ENCODE measurements at places on chromosomes 6 and 20.

- no peak for DNase-seq
Measured at GRCh38 chr20:3494218-3494617, 23.4 kb downstream of the ATRN start.

DNA sequence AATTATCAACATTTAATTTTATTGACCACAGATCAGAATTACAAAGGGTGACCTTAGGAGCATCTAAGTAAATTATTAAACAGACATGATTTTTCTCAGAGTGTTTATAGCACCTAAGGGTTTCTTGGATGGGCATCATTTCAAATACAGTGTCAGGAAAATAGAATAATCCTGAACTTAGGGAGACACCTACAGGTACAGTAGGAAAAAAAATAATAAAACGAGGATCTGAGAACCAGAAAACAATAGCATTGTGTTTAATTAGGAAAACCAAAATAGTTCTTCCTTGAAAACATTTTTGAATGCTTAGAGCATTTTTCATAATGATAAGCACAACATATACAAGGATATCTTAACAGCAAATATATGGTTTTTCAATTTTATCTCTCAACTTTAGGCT lies 39.2 kb downstream of the MMUT start:
- DNase-seq, result no peak

DNA sequence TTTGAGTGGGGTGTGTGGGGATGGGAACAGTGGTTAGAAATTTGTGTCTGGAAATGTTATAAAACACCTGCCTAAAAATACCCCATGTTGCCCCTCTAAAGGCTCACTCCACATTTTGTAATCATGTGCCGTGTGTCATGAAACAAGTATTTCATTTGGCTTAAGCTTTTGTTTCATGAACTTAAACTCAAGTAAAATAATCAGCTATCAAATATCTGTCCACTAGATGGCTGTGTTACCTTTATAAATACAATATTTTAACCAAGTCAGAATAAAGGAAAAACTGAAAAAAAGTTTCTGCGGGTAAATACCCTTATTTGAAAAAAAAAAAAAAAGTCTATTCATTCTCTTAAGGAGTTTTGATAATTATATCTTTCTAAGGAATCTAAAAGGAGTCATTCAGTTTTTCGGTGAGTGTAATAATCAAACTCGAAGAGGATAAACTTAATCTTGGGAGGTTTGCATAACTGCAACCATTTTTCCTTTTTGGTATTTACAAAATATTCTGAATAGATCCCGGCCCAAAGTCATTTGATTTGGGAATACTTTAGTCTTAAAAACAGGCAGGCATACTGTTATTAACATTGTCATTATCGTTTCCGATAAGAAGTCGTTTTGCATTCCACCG lies 29.9 kb upstream of the MTRF1L start:
- no peak for DNase-seq

DNA sequence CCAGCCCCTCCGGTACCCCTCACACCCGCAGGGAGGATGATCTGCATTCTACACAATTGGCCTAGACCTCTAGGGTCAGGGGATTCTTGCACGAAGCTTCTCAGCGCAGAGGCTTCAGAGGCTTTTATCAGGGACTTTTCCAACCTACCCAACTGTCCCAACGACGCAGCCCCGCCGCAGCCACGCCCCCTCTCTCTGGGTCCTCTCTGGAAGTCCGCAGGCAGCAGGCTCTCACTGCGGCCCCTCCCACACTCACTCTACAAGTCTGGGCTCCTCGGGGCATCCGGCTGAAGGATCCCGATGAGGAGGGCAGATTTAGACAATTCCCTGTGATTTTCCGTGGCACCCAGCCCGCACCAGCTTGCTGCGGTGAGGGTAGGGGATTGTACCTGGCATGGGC lies 227.7 kb upstream of the RNF24 start:
- no peak for DNase-seq

DNA sequence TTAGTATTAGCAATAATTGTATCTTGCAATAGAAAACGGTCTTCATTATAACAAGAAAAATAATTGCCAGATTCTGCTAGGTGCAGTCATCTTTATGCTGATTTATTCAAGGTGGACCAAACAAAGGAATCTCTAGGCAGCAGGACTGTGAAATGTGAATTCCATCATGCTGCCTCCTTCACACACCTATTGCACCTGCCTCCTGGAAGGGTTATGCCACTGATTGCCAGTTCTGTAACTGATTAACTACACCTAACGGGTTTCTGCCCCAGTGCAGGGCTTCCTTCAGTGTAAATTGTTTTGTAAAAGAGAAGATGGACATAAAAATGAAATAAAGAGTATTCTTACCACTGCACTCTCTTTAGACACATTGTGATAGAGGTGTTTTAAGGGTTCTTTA lies 96.1 kb downstream of the FOXO3 start:
- DNase-seq, result no peak

DNA sequence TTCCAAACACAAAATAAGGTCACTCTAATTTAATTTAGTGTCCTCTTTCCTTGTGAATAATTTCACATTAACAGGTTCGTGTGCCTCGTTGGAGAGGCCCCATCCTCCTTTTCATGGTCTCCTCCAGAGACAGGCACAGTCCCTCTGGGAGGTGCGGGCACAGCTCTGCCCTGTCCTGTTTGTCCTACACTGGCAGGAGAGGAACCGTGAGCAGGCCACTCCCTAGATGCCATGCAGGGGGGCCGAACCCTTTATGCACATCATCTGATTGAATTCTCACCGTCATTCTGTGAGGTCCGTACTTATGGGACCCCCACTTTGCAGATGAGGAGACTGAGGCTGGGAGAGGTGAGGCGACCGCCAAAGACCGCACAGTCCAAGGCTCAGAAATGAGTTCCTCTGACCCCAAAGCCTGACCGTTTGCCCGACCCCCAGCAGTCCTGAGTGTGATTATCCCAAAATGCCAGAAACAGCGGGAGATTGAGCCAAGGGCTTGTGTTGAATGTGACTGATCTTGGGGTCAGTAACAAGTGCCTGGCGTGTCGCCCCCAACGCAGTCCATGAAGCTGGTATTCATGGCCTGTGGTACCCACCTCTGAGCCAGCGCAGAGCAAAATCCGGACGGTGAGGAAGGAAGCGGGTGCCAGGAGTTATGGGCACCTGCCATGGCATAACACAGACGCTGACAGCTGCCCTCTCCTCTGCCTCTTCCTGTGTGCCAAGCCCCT lies 43.5 kb downstream of the PMEPA1 start:
- DNase-seq, result no peak

DNA sequence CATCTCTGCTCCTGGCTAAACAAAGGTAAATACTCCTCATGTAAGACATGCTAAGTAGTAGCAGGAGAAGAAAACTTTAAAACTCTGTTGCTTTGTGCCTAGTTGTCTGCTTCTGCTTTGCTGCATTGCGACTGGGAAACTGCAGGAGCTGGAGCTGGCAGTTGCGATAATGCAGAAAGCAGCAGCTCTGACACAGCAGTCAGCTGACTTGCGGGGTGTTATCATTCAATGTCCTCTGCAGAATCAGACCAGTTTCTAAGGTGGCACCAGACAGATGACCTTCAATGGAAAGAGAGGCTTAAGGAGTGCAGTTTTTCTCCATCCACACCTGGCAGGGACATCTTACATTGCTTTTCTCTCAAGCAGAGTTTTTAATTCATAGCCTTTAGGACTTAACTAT lies 69.9 kb upstream of the SOX4 start:
- no peak for DNase-seq

GRCh38 chr6:167644412-167645132 lies 182.1 kb upstream of the AFDN start:
- no peak for DNase-seq

- no peak for DNase-seq
Measured at GRCh38 chr6:15969236-15969778, 159.6 kb upstream of the MYLIP start.

DNA sequence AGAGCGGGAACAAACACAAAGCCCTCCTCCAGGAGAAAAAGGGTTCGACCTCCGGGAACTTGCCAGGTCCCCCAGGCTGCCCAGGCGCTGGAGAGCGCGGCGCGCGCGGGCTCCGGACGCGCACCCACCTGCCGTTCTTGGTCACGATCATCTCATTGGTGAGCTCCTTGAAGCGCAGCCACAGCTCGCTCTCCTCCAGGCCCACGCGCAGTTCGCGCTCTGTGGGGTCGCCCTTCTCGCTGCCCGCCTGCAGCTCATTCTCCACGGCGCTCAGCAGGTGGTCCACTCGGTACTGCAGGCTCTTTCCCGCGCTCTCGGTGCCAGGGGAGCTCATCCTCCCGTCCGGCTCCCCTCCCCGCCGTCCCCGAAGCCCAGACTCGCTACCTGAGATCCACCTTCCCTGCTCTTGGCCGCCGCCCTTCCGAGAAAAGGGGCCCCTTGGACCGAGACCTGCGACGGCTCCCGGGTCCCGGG lies 356 bp downstream of the TBXT start:
- no peak for DNase-seq

GRCh38 chr20:57680131-57680716 lies 29.6 kb downstream of the PMEPA1 start:
- DNase-seq, result no peak

- no peak for DNase-seq
Measured at GRCh38 chr20:48319943-48320584, 507.7 kb downstream of the PREX1 start.

DNA sequence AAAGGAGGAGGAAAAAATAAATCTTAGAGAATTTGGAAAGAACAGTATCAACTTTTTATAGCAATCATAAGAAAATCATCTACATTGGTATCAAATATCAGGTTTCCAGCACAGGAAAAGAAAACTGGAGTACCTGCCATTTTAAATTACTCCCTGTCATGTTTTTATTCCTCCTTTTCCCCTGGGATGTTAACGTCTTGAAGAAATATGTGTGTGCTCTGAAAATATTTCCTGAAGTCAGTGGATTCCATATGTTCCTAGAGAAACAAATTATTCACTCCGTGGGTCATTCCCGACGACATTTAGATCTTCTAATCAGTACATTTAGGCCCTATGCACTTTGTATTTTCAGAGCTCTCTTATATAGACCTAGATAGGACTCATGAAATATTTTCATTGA lies 42.0 kb upstream of the RSPO3 start:
- DNase-seq, result no peak

GRCh38 chr6:47109281-47109680 lies 67.1 kb upstream of the ADGRF1 start:
- no peak for DNase-seq

DNA sequence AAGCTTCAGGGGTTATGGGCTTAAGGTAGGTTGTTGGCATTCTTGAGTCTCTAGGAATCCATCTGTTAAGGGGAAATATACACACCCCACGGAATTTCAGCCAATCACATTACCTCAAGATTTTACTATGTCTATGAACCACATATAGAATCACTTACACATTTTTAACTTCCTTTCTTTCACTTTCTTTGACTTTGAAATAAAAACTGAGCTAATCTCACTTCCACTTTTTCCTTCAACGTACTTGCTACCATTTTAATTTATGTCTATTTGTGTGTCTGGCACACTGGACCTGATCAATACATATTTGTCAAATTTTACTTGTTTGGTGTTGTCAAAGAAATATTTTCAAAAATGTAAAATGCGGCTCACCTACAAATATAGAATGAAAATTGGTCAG lies 545.4 kb upstream of the JAG1 start:
- no peak for DNase-seq

DNA sequence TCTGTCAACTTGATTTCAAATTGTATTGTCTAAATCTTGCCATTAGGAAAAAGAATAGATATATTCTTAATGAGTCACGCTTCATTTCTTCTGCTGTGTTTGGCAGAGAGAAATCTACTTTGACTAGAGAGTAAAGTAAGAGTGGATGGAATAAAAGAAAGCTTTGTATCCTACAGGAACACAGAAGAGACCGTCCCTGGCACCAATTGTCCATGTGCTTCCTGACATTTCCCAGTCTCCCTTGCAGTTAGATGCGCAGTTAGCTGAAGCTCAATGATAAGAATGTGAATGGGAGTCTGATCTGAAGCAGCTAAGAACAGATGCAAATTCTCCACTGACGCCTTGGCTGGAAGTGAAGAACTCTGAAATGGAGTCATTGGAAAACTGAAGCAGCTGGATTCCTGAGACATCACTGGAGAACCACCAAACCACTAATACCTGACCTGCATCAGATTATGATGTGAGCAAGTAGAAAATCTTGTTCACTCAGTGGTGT lies 528.2 kb upstream of the MARCKS start:
- DNase-seq, result no peak

- DNase-seq, result no peak
Measured at GRCh38 chr20:37152284-37152683, 26.8 kb upstream of the RPN2 start.

GRCh38 chr6:12090714-12091113 lies 78.6 kb downstream of the HIVEP1 start:
- DNase-seq, result no peak

GRCh38 chr20:32067234-32067821 lies 15.3 kb downstream of the HCK start:
- no peak for DNase-seq

- no peak for DNase-seq
Measured at GRCh38 chr6:71033171-71033570, 76.3 kb upstream of the B3GAT2 start.

DNA sequence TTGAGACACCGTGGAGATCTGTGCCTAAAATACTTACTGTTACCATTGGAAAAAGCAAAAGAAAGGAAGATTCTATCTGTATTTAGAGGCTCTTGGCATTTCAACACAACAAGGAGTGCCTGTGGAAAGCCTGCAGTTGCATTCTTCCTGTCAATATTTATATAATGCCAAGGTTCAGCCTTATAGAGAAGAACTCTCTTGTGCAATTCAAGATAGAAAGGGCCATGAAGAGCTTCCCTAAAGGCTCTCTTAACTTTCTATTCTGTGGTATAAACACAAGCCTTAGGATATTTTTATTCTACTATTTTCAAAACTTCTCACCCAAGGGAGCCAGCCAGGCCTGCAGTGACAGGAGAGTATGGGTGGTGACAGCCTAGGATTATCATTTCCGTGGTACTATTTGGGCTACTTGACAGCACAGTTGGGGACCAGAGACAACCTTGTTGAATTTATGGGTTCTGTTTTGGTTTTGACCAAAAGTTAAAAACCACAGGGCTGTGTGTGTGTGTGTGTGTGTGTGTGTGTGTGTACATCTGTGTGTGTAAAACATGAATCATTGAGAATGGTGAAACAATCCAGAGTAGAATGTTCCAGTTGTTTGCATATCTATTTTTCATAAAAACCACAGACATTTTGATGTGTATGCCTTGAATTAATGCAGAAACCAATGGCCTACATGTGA lies 700.9 kb upstream of the SLC35B3 start:
- no peak for DNase-seq

DNA sequence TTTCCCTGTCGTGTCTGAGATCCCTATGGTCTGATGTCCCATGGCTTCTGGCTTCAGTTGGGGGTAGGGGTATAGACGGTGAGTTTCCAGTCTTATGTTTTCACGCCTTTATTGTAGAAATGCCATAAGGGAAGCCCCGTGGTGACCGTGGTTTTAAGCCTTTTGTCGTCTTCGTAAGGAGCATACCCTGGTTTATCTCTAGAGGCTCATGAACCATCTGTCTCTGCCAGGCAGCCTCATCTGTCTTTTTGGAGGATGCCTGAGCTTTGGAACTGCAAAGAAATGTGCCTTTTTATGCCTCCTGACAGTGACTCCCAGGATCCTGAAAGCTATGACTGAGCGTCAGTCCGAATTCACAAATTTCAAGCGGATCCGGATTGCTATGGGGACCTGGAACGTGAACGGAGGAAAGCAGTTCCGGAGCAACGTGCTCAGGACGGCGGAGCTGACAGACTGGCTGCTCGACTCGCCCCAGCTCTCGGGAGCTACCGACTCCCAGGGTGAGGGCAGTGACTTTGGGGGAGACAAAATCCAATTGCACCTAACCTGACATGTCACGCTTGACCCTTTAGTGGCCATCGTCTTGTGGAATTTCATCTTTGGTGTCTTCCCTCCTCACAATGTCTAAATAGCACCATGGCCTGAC lies 84.6 kb downstream of the SYNJ2 start:
- no peak for DNase-seq

Measured in CD8-positive, alpha-beta memory T cell (primary cell).